Stimulated activated CD8-positive, alpha-beta memory T cell treated with anti-CD3 and anti-CD28 coated beads, Interleukin-4, amount 100 ng/mL, for 4 hours (primary cell): ENCODE measurements at places on chromosomes 1 and 21.

GRCh38 chr1:13728091-13728715 is 28.2 kb downstream of the PRDM2 start:
- no peak for DNase-seq

- no peak for DNase-seq
Measured at GRCh38 chr1:47727051-47727696, 270.0 kb downstream of the TRABD2B start.

- no peak for DNase-seq
Measured at GRCh38 chr1:69246710-69247109, 321.0 kb upstream of the LRRC7 start.

GRCh38 chr1:223212441-223212840 is 69.4 kb upstream of the TLR5 start:
- no peak for DNase-seq

DNA sequence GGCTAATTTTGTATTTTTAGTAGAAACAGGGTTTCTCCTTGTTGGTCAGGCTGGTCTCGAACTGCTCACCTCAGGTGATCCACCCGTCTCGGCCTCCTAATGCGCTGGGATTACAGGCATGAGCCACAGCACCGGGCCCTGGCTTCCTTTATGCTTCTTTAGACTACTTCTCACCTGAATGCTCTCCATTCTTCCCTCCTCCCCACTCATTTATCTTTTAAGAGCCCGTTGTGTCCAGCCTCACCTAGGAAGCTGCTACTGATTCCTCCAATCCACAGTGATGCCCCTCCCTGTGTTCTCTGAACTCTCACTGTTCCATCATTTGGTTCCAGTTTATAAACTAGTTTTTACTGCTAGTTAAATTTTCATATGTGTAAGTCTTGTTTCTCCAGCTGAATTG is 44.9 kb upstream of the NR5A2 start:
- no peak for DNase-seq

DNA sequence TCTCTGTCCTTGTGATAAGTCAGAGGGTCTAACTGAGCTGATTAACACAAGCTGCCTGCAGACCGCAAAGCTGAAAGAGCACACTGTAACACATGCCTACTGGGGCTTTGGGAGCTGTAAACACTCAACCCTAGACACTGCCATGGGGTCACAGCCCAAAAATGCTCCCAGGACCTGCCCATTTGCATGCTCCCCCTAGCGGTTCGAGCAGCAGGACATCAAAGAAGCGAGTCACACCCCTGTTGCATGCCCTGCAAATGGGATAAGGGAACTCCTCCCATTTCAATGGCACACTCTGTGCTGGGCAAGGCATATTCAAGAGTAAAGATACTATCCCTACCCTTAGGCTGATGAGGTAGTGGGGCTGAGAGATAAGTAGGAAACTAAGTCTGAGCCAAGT is 22.8 kb downstream of the LCE3E start:
- DNase-seq: no peak

DNA sequence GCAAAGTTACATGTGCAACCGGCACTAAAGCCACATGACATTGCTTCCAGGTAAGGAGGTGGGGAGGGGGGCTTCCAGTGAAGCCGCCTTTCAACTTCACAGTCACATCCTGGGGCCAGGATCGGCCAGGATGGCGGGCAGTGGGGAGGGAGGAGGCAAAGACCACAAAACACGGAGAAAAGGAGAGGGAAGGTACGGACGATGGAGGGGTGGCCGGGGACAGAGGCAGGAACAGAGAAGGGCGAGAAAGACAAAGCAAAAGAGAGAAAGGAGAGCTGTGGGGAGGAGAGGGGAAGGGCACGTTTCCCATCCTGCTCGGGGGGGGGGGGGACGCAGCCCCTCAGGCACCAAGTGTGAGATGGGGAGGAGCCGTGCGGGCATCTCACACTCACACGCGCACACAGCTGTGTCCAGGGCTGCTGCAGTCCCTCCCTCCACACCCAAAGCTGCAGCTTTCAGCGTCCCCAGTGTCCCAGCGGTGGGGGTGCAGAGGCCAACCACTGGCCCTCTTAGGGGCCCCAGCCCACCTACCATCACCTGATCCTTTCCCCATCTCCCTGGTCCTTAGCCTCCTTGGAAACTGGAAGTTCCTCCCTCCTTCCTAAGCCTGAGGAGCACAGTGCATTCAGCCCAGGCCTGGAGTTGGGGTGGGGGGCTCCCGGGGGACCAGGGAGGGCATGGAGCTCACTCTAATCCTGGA is 2.4 kb downstream of the SH2D5 start:
- no peak for DNase-seq

DNA sequence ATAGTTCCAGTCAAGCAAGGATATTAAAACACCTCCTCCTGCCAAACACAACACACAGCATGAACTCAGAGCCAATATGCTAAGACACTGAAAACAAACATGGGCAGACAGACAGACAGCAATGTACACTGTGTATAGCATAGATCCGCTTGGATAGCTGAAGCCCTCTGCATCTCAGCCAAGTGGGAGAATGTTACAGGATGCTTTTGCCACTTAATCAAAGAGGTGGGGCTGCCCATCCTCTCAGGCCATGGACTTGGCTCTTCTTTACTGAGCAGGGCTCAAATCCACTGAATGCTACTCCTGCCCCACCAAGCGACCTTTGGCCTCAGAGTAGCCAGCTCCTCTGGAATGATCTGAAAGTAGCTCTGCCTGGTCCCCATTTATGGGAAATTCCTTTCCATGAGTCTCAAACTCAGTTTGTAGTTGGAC is 64.7 kb upstream of the NGF start:
- no peak for DNase-seq

DNA sequence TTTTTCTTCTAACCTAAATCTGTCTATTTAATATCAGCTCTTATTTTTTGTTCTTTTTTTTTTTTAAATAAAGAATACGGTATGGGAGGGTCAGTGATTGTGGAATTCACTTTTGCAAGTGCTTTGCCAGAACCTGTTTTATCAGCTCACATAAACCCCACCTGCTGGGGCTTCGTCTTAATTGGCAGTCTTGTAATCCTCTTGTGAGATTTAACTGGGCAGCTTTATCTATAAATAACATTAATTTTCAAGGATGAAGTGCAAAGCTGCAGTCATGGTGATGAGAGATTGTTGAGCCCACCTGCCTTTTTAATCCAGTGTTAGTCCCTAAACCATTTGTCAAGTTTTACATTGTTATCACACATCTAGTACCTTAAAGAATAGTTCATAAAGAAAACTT is 18.2 kb upstream of the PDC start:
- no peak for DNase-seq

GRCh38 chr1:223224465-223224864 is 81.4 kb upstream of the TLR5 start:
- DNase-seq: no peak

DNA sequence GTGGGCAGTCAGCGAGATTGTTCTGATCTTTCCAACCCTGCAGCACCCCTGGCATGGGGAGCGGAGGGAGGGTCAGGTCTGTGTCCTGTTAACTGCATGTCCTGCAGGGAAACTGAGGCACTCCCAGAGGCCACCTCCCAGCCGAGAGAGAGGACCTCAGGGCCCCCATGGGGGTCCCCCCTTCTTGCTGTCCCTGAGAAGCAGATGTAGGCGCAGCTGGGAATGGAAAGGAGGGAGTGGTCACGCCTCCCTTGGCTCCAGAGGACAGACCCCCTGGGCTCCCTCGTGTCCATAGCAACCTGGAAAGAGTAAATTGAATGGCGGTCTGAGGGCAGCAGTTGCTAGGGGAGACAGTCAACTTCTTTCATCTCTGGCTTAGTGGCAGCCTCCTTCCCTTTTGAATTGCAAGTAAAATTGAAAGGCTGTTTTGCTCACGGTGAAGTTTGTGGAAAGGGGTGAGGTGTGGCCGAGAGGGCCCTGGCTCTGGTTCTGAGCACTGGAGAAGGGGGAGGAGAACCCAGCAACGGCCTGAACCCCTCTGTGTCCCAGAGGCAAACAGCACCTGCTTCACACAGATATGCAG is 4.9 kb downstream of the CROCC start:
- DNase-seq: no peak

GRCh38 chr21:14880922-14881321 is 183.9 kb downstream of the NRIP1 start:
- DNase-seq: no peak

- no peak for DNase-seq
Measured at GRCh38 chr1:172941945-172942344, 108.8 kb downstream of the TNFSF18 start.

- no peak for DNase-seq
Measured at GRCh38 chr1:205250699-205251098, 23.0 kb downstream of the TMCC2 start.

- no peak for DNase-seq
Measured at GRCh38 chr1:62335656-62336055, 16.4 kb upstream of the KANK4 start.

DNA sequence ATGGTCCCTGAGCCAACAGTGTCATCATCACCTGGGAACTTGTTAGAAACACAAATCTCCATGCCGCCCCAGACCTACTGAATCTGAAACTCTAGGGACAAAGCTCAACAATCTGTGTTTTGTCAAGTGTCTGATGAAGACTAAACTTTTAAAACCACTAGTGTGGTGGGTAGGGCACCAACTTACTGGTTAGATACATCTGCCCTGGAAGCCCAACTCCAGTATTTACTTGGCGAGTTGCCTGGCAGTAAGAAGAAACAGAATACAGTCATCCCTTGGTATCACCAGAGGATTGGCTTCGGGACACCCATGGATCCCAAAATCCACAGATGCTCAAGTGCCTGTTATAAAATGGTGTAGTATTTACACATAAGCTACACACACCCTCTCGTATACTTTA is 367.9 kb upstream of the DUSP10 start:
- no peak for DNase-seq

- DNase-seq: no peak
Measured at GRCh38 chr1:87252406-87252805, 76.3 kb upstream of the LMO4 start.

DNA sequence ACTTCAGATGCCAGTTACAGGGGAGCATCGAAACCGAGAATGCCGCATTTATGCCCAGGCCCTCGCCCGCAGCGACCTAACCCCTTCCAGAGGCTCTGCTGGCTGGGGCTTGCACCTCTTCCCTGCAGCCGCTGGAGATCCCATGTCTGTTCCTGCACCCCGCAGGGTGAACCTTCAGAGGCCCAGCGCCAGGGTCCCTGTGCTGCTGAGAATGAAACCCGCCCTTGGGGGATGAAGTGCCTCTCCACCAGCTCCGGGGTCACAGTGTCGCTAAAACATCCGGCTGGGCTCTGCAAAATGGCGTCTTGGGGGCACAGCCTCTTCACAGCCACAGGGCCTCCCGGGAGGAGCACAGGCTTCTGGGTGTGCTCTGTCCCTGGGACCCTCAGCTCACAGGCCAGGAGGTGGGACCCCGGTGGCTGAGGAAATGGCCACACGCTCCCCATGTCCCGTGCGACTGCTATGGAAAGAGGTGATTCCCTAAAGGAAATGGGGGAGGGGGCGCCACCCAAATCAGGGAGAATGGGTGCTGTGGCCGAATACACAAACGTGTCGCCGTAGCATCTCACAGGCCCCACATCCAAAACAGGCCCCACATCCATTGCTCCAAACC is 39.9 kb upstream of the TSPEAR start:
- no peak for DNase-seq

DNA sequence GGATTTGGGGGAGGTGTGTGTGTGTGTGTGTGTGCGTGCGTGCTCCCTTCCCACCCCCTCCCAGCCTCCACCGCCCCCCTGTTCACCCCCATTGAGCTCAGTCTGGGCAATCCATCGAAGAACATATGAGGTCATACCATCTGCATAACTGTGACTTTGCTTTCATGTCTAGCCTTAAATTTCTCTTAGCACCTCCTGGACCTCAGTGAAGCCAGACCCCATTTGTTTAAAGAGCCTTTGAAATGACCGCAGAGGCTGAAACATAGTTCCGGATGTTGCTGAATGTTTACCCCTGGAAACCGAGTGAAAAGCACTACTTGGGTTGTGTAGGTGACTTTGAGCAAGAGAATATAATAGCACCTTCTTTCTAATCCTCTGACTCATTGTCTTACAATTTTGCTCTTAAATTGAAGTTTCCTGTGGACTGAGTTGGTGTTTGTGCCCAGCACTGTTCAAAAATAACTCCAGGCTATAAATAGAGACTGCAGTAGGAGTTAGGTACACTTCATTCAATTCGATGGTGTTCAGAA is 75.4 kb downstream of the UBE4B start:
- no peak for DNase-seq

GRCh38 chr21:45554477-45555175 is 12.4 kb upstream of the SLC19A1 start:
- DNase-seq: peak; percentile 72

- no peak for DNase-seq
Measured at GRCh38 chr1:35398739-35399138, 130.2 kb downstream of the ZMYM4 start.

GRCh38 chr1:151391079-151391563 is 8.3 kb upstream of the PSMB4 start:
- no peak for DNase-seq

DNA sequence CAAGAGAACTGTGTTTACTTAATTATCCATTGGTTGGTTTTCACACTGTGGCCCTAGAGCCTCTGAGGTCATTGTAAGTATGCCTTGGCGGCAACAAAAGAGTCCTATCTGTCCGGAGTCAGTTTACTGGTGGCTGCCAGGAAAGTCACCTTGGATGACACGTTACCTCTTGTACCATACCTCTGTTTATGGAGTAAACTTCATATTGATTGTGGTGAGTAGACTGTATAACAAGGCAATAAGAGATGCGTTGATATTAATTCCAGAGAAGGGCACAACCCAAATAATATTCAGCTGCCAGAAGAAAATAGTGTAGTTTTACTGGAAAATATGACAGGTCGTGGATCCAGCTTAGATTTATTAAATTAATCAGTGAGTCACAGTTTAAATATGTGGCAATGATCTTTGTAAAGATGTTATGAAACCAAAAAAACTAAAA is 20.4 kb upstream of the KIF14 start:
- no peak for DNase-seq

- DNase-seq: no peak
Measured at GRCh38 chr1:234760303-234760723, 150.3 kb upstream of the IRF2BP2 start.

DNA sequence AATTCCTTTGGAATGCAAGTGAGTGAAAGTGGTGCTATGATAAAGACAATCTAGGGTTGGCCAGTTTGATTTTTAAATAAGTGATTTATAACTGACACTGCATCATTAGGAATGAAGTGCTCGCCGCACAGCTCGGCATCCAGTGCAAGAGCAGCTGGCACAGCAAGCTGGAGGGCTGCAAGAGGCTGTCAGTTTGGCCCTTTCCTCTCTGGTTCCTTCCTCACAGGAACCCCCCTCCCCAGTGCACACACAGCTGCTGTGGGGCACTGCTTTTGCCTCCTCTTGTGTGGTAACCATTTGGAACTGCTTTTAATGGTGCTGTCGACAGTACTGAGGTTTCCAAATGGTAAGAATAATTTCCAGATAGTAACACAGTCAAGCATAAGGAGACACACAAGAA is 10.4 kb upstream of the BCAR3 start:
- DNase-seq: no peak

GRCh38 chr1:27332536-27333281 is 9.1 kb upstream of the SYTL1 start:
- peak; percentile 17 for DNase-seq
